NCI-H1092 treated with DMSO at 0.1 percent for 48 hours (cell line): ENCODE measurements at places on chromosomes 16 and 17.

GRCh38 chr16:8530752-8531384 is 59.4 kb downstream of the TMEM114 start:
- no peak for DNase-seq

GRCh38 chr17:57735230-57735629 is 9.9 kb downstream of the CCDC182 start:
- no peak for DNase-seq

- no peak for DNase-seq
Observed at GRCh38 chr16:2331931-2332267, 8.6 kb downstream of the ABCA3 start.

- no peak for DNase-seq
Observed at GRCh38 chr17:73431401-73432205, 119.8 kb upstream of the CDC42EP4 start.

- no peak for DNase-seq
Observed at GRCh38 chr17:63821804-63822203, 5.4 kb upstream of the PSMC5 start.

- DNase-seq = no peak
Observed at GRCh38 chr17:17527534-17527933, 31.3 kb upstream of the RASD1 start.
